ENCODE measurements at places on chromosomes 2 and 18.

- no peak for DNase-seq
These were observed 127.2 kb upstream of the EML6 start for GRCh38 chr2:54595999-54596902.

- DNase-seq: no peak
These were observed 1296.0 kb upstream of the ZEB2 start for GRCh38 chr2:145815933-145816332.

DNA sequence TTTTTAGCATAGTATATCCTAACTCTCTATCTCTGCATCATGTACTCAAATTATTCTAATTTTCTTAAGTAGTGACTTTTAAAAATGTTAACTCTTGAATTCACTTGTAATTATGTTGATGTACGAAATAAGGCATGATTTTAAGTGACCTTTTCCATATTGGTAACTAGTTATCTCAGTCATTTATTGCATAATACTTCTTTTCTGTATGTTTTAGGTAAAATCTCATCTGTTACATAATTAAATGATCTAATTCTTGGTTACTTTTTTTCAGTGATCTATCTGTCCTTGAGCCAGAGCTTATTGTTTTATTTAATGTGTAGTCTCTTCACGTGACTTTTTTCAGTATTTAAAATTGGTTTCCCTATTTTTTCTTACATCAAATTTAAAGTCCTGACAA is 4.8 kb upstream of the UBE2E3 start:
- DNase-seq: no peak

GRCh38 chr18:39909706-39910105 is 2045.3 kb upstream of the PIK3C3 start:
- DNase-seq: no peak

DNA sequence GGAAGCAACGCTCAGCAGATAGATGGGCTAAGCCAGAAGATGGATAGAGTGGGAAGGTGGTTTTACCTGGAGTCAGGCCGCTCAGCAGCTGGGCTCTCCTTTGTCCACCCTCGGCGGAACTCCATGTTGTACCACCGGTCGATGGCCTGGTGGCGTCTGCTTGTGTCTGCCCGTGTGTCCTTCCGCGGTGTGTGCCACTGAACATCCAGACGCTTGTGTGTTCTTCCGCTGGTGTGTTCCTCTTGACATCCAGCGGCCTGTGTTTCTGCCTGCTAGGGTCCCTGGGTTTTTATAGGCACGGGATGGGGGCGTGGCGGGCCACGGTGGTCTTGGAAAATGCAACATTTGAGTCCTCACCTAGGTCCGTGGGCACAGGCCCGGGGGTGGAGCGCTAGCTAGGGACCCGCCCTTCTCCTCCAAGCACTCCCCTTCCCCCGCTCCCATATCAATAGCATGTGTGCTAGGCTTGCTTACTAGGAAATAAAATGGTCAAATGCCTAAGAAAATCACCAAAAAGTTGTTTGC is 1431.7 kb upstream of the ACVR2A start:
- no peak for DNase-seq

DNA sequence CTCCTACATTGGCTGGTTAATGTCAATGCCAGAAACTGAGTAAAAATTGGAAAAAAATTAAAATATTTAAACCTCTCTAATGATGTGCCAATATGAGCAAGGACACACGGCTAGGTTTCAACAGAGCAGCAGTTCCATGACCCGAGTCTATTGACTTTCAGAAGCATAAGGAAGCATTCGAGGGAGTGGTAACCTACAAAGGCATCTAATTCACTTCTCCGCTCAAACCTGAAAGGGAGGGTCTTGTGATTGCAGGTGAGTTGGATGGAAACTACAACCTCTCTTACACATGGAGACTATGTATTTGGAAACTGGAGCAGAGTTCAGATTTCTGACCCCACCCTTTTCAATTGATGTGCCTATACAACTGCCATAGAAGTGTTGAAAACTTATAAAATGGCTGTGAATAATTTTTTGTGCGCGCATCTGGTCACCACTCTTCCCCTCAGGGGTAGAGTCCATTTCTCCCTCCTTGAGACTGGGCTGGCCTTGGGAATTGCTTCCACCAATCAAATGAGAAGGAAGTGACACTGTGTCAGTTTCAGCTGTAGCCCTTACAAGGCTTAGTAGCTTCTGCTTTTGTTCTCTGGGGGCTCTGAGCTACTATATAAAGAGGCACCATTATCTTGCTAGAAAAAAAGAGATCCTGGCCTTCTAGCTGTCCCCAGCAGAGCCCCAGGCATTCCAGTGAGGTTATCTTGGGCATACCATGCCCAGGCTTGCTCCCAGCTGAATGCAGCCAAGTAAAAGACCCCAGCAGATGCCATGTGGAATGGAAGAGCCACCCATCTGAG is 278.0 kb downstream of the EPHA4 start:
- DNase-seq: no peak

GRCh38 chr2:60459851-60460250 is 93.6 kb downstream of the BCL11A start:
- no peak for DNase-seq

GRCh38 chr2:134420920-134421319 is 167.0 kb downstream of the MGAT5 start:
- no peak for DNase-seq

DNA sequence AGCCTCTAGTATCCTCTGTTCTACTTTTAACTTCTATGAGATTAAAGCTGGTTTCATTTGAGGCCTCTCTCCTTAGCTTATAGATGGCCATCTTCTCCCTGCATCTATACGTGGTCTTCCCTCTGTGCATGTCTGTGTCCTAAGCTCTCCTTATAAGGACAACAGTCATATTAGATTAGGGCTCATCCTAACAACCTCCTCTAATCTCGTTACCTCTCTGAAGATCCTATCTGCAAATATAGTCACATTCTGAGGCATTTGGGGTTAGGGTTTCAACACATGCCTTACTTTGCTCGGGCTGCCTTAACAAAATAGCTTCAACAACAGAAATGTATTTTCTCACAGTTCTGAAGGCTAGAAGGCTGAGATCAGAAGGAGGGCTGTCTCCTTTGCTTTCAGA is 11.6 kb upstream of the APOB start:
- DNase-seq: no peak

GRCh38 chr2:160741271-160741670 is 247.7 kb upstream of the RBMS1 start:
- DNase-seq: no peak

DNA sequence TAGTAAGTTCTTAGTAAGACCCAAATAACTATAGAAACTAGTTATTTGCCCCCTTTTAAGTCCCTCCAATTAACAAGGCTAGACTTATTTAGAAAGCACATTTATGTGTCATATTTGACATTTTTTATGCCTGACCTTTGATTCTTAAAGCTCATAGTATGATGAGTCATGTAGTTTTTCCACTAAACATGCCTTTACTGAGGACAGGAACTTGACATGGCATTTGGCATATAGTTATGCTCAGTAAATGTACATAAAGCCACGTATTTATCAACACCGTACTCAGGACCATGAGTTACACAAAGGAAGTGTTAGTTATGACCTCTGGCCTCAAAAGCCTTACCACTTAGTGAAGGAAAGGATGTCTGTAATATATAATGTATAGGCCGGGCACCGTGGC is 78.9 kb downstream of the GNAL start:
- no peak for DNase-seq

GRCh38 chr2:181041661-181042060 is 61.3 kb downstream of the UBE2E3 start:
- no peak for DNase-seq

- no peak for DNase-seq
These were observed 27.0 kb upstream of the PTPN4 start for GRCh38 chr2:119732601-119733164.

DNA sequence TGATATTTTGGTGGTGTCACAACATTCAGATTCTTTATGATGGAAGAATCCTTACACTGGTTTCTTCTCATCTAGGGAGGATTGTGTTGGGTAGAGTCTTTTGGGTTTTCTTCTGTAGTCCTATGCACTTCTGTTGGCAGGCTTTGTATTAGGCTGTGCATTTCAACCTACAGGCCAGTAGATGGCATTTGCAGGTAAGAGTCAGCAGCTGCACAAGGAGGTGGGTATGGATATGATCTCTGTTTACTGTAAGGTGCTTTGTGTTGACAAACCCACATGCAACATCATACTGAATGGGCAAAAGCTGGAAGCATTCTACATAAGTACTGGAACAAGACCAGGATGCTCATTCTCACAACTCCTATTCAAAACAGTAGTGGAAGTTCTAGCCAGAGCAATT is 656.8 kb downstream of the METTL4 start:
- no peak for DNase-seq

- no peak for DNase-seq
These were observed 149.9 kb upstream of the TCF4 start for GRCh38 chr18:55737781-55738468.

DNA sequence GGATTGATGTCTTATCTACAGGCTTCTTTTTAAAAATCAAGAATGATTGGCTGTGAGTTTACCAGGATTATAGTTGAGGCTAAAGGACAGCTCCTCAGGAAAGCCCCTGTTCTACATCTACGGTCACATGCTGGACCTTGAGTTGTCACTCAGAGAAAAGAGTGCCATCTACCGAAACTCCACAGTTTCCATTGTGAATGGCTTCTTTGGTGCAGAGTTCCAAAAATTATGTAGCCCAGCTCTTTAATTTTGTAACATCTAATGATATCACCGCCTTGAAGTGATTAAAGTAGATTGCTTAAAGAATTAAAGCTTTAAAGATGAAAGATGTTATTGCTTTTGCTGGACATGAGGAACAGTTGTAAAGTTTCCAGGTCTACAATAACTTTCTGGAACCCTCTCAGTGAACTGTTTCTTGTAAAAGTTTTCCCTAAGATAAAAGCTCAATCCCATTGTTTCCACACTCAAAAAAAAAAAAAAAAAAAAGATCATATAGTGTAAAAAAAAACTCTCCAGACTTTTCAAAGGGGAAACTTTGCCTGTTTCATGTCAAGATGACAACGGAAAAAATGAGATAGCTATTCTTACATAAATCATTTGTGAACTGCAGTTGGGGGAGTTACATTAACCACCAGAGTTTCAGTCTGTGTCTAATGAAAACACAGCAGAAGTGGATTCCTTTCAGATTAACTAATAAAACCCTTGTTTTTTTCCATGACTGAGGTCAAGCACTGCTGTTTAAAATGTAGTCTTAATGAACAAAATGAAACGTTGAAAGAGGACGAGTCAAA is 4.3 kb downstream of the COL3A1 start:
- DNase-seq: no peak

GRCh38 chr2:216875862-216876261 is 16.0 kb upstream of the TNP1 start:
- no peak for DNase-seq

GRCh38 chr2:135494503-135494902 is 36.5 kb downstream of the ZRANB3 start:
- DNase-seq: no peak

GRCh38 chr18:32355896-32356295 is 114.8 kb downstream of the GAREM1 start:
- no peak for DNase-seq

DNA sequence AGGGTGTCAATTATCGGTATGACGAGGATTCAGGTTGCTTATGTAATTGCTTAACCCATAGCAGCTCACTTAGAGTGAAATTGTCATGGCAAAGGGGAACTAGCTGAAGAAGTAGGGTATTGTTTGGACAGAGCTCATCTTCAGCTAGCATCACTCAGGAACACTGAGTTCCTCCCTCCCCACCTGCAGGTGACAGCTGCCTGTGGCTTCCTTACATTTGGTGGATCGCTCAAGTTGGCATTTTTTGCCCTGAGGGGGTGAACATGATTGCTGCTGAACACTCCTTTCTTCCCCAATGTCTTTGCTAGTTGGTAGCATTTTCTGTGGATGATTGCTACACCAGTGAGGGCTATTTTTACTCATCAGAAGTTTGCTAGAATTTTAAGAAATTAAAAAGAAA is 86.7 kb upstream of the THUMPD2 start:
- DNase-seq: no peak

DNA sequence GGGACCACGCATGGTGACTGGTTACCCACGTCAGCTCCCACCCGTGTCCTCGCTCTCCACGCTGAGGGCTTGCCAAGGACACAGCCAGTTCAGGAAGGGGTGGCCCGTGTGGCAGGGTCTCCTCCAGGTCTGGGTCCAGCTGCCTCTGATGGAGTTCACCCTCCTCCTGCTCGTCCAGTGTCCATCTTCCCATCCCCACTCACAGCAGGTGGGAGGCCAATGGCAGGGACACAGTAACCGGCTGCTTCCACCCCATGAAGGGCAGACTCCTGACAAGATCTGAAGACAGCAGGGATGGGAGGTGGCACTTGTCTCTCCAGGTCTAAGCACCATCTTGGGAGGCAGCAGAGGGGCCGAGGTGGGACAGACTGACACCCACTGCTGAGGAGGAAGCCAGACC is 106.4 kb downstream of the NDUFA10 start:
- DNase-seq: no peak

DNA sequence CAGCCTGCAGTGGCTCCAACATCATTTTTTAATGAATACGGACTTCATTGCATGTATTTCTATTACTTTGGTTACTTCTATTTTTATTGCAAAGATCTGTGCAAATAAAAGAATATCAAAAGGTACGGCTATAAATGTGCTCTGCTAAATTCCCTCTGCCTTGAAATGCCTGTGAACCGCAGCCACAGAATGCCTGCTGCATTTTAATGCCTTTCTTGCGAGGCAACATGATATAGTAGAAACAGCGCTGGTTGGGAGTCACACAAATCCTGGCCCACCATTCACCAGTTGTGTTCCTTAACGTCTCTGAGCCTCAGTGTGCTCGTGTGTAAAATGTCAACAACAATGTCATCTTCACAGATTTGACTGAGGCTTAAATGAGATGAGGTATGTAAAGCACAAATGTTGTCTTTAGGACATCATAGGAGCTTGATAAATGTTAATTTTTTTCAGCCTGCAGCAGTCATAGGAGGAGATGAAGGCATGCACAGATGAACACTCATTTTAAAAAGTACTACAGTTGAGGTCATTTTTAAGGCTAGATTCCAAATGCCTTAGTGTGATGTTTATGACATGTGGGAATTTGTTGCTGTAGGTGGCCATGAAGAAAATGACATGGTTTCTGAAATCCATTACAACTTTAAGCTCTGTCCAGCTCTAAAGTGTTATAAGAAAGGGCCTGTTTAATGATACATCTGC is 187.6 kb upstream of the NRP2 start:
- no peak for DNase-seq

GRCh38 chr2:65228263-65228750 is 676 bp downstream of the ACTR2 start:
- DNase-seq: no peak

- DNase-seq: no peak
These were observed 2.0 kb downstream of the ITGA6 start for GRCh38 chr2:172429301-172429968.

GRCh38 chr2:134307334-134307733 is 53.5 kb downstream of the MGAT5 start:
- DNase-seq: no peak

GRCh38 chr2:117820444-117820843 is 6.0 kb downstream of the DDX18 start:
- no peak for DNase-seq

GRCh38 chr2:26559556-26559955 is 81.6 kb downstream of the CIB4 start:
- DNase-seq: no peak

GRCh38 chr2:68741238-68741637 is 6.6 kb downstream of the ARHGAP25 start:
- no peak for DNase-seq
